ENCODE measurements at places on chromosomes 7 and 10.
A peak's percentile ranks its signal among the peaks of the same experiment; 100 is the strongest.

GRCh38 chr7:67813621-67814292, 817.1 kb downstream of the TYW1 start:
- no peak for DNase-seq

- no peak for DNase-seq
Observed at GRCh38 chr7:100099452-100099851, 1.7 kb downstream of the MCM7 start.

DNA sequence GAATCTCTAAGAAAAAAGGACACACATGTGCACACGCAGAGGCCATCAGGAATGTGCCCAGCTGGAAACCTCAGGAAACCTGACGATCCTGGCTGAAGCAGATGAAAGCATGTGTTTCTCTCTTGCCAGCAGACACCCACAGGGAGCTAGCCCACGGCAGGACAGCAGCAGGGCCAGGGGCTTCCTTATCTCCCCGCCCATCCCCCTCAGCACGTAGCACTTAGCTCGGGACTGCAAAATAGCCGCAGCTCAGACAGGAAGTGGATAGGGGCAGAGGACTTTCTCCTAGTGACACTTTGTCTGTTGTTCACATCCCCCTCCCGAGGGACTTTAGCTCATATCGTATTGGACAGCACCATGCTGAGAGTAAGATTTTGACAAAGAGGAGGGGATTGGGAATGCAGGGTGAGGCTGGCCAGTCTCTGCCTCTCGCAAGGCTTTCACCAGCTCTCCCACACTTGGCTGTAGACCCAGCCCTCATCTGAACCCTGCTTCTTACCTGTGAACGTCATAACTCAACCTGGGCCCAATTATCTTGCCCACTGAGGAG, 63.8 kb downstream of the MKI67 start:
- DNase-seq = no peak

GRCh38 chr7:47383696-47384445, 198.0 kb downstream of the TNS3 start:
- no peak for DNase-seq

DNA sequence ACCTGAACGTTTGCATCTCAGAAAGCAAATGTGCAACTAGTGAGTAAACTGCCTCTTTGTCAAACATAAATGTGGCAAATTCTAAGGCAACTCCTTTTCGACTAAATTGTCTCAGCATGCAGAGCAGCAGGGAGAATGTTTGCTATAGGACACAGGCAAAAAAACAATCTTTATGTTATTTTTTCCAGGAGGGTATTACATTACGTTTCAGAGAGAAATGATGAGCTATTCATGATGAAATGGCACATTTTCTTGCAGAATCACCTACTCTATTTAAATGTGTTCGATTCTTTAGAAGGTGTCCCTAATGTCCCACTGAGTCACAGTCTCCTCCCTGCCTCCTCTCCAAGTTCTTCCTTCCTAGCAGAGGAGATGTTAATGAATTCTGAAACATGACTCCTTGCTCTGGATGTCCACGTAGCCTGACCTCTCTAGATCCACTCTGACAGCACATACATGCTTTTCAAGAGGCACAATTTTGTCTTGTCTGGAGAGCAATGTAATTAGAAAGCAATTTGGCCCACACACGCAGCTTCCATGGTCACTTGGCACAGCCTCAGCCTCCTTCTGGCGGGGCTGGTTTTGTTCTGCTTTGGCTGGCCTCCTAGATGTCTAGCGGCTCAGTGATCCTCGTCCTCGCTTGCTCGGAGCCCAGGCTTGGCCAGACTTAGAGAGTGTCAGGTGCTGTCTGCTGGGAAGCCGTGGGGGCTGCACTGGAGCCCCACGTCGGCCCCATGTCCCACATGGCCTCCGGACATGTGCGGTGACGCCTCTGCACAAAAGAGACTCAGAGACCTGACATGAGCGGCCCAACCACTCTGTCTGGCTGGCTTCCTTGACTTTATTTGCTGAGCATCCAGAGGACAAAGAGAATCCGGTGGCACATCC, 125.7 kb upstream of the ZNF438 start:
- no peak for DNase-seq

GRCh38 chr7:36639826-36640225, 84.5 kb downstream of the AOAH start:
- DNase-seq = peak; percentile 3

- no peak for DNase-seq
Observed at GRCh38 chr10:112122827-112123226, 60.7 kb downstream of the GPAM start.

DNA sequence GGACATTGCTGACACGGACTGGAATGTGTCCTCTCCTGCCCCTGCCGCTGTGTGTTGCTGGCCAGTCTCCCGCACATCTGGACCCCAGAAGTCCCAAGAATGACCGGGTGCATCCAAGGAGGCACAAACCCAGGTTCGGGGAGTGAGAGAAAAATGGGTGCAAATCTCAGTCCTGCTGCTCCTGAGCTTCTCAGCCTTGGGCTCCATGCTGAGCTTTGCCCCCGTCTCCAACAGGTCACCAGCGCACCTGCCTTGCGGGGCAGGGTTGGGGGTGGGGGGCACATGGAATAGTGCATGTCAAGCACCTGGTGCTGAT, 6.0 kb upstream of the NANOS1 start:
- DNase-seq = no peak

DNA sequence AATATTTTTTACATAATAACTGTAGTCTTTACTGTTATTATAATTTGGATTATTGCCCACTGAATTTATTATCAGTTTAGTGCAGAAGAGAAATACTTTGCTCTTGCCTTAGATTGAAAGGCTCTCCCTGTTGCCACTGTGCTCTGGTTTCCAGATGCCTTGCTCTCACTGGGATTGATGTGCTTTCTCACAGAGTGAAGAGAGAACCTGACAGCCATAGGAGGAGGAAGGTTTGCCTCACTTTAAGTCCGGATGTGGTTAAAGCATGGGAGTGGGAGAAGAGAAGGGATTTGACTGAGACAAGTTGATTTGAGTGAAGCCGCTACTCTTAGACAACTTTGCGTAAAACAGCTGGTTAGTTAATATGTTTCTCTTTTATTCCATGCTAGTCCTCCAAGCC, 68.2 kb upstream of the RPA3 start:
- DNase-seq = no peak

DNA sequence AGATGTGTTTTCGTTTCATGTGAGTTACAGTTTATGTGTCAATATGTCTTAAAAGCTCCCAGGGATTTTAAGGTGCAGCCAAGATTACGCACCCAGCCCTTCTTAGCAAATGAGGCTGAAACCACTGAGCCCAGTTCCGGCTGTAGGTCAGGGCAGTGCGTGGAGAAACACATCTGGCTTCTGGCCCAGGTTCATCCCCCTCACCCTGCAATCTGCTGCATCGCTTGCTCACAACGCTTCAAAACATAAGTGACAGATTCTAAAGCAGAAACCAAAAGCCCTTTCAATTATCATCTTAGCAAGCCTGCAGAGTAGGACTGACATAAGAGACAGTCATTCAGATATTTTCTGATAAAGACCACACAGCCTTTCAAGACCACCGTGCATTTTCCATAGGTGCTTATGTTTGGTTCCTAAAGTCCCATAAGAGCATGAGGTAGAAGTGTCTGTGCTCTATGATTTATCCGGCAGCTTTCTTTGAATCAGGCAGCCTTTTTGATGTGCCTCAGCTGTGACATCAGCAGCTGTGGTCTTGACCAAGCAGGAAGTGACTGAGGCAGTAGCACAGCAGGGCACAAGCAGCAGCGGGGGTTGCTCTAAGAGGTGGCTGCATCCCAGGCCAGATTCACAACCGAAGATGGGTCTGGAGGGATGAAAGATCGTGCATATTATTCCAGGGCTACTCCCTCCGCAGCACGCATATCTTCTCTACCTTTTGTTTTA, 72.1 kb upstream of the LYZL2 start:
- DNase-seq = peak; percentile 80

DNA sequence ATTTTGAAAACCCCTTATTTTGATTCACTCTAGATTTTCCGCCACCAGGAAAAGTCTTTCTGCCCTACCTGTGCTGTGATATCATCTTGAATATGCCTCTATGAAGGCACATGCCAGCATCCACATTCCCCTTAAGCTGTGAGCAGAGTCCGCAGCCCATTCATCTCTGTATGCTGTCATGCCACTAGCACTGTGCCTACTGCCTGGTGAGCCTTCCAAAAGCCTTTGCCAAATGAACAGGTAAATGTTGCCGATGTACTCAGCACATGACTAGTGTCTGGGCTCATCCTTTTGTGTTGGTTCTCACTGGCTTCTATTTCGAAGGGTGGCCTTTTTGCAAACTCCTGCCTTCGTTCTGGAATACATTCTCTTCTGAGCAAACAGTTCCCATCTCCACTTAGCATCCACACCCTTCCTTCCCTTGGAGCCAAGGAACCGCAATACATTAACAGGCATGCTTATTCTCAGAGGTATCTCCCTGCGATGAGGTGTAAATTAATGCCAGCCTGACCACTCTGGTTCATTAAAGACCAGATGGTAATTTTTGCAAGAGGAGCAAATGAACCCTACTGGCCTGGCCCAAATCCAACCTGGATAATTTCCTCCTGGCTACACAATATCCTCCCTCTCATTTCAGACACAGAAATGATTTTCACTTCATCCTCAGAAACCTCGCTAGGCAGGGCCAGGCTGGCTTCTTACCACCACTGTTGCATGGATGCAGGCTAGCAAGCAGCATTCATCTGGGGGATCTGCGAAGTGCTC, 339.7 kb upstream of the NFE2L3 start:
- no peak for DNase-seq

- DNase-seq = no peak
Observed at GRCh38 chr7:139838276-139838675, 9.2 kb downstream of the TBXAS1 start.

DNA sequence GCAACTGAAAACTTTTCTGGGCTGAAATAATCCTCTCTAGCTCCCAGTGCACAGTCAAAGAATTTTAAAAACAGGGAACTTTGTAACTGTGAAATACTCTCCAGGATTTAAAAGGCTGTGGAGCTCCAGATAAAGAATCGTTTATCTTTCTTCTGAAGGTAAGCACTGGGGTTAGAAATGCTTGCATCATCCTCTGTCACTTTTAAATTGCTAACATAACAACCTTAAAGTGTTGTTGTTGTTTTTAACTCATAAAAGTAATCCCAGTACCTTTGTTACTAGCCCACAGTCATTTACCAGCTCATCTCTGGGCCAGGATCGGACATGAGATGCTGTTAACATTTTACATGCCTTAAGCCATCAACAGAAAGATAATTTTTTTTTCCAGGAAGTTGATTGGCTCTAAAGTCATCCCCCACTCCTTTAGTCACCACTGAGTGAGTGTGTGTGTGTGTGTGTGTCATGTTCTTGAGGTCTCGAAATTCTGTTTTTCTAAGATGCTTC, at the start of gene SLC39A12:
SLC39A12 (plus strand) TSS at position 51 of the 504 bp plus-strand sequence. CDS start 1,359 bp downstream, outside the sequence.
- DNase-seq = no peak

- no peak for DNase-seq
Observed at GRCh38 chr7:118312051-118312450, 87.5 kb downstream of the ANKRD7 start.

DNA sequence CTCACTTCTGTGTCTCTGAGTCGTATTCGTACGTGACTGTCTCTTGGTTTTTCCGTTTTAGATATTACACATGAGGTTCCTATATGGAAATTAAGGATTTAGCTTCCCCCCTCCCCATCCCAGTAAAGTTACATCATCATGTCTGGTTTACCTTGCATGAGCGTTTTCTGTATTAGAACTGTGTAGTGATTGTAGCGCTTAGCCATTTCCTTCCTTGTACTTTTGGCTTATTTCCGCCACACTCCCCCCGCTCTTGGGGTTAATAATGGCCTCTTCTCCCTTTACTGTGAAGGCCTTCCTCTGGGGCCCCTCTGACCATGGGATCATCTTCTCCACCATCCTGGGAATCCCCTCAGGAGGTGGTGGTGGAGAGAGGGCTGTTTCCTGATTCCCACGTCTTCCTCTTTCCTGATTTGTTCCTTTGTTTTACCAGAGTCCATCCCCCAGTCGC, 27.2 kb upstream of the AP5Z1 start:
- no peak for DNase-seq

DNA sequence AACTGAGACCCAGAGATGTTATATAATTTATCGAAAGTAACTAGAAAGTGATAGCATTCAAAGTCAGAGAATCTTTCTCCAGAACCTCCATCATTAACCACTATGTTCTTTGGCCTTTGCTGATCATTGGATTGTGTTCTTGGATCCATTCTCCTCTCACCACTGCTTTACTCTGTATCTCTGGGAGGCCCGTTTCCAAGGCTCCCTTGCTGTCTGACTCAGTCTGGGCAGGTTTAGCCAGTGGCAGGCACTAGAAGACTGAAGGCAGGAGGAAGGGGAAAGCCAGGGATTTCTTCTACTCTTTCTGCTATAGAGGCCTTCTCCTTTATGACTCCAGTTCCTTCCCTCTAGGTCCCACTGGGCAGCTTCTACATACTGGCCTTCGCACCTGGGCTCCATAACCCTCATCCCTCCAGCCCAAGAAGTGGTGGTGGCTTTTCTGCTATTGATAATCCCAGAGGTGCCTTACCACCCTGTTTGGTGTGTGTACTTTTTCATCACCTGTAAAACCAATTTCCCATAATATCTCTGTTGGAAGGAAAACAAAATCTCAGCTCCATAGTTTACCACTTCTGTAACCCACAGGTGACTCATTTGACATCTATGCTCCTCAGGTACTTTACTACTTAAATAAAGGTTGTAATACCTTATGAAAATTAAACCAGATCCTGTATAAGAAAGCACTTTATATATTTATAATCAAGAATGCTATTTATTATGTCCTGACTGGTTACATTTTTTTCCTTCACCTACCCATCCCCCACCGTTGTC, 36.0 kb downstream of the BCAP29 start:
- no peak for DNase-seq

DNA sequence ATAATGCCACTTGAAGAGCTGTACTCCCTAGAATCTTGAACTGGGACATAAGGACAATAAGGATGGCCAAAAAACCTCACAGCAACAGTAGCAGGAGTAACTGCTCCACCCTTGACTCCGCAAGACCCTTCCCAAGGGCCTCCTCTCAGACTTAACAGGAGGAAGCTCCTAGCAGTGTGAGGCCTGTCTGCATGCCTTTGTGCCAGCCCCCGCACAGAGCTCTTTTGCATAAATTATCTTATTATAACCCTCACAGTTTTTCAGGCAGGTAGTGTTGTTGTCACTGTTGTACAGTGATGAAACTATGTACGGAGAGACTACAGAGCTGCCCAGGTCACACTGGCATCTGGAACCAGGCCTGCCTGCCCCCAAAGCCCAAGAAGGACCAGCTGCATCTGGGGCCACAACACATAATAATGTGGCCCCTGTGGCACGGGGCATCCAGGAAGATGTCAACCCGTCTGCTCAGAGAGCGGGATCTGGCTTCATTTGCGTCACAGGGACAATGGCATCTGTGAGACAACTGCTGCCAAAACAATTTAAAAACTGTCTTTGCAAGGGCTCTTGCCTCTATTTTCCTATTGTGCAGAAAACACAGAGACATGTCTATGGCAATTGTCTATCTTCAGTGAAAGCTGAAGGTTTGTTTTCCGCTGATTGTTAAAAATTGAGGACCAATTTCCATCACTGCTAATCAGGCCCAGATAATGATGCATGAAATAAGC, 249.3 kb upstream of the GRB10 start:
- DNase-seq = no peak

- DNase-seq = no peak
Observed at GRCh38 chr10:29876008-29876555, 183.3 kb downstream of the JCAD start.

GRCh38 chr7:34133356-34133982, 228.1 kb downstream of the BMPER start:
- no peak for DNase-seq

- no peak for DNase-seq
Observed at GRCh38 chr10:115171392-115171960, 78.3 kb downstream of the ATRNL1 start.
